DMS 273 treated with DMSO at 0.1 percent for 48 hours (cell line): ENCODE measurements at places on chromosomes 5 and 9.

DNA sequence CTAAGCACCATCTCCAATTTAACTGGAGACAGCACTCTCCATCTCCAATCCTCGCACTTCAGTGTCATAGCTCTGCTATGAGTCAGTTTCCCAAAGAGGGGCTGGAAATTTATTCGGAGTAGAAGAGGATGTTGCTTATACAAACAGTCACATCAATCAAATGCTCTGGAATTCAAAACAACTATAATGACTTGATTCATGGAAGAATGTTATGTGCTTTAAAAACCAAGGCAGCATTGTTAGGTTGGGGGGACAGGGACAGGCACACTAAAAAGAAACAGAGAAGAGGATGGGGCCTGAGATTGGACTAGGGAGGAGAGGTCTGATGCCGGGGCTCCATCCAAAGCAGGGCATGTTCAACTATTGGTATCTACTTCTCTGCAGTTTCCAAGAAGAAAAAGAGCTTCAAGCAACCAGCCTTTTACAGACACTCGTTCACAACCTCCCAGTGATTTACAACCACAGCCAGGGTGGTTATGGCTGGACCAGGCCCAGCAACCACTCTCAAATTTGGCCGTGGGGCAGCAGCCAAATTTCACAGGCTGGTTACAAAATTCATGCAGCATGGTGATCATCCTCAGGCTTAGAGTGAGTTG, 117.5 kb upstream of the ZNF366 start:
- DNase-seq: no peak

GRCh38 chr5:4674166-4674565, 466.0 kb upstream of the ADAMTS16 start:
- DNase-seq: no peak

DNA sequence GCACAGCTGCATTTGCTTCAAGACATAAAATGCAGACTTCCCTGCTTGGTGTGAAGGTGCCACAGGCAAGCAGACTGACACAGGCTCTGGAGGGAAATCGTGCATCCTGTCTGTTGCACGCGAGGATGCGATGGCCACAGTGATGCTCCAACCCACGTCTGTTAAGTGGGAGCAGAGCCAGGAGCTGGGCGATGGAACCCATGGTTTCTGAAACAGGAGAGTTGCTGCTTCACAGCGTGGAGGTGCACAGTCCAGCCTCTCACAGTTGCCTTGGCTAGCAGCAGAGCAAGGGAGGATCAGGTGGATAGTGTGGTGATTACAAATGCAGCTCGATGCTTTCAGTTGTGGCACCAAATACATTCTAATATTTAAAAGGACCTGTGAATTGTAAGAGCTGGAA, 108.8 kb downstream of the TENT4A start:
- no peak for DNase-seq

GRCh38 chr5:175813943-175814630, 57.3 kb upstream of the CPLX2 start:
- no peak for DNase-seq

- DNase-seq: no peak
Observed at GRCh38 chr5:98927242-98927988, 1.4 kb downstream of the CHD1 start.

GRCh38 chr5:34039398-34040157, 3.4 kb downstream of the C1QTNF3 start:
- DNase-seq: no peak

- no peak for DNase-seq
Observed at GRCh38 chr5:19886123-19886917, 101.7 kb downstream of the CDH18 start.

DNA sequence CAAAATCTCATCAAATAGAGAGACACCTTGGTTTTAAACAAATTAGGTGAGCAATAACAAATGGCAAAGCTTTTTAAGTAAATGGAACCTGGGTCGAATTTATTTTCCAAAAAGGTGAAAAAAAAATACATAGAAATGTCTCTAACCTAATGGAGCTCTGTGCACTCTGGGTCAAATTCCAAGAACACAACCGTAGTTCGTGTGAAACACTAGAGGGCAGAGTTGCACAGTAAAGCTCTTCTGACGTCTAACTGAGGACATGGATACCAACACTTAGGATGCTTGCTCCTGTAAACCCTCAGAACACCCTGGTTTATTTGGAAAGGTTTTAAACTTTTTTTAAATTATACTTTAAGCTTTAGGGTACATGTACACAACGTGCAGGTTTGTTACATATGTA, 18.9 kb downstream of the MARCHF11 start:
- peak; percentile 8 for DNase-seq

GRCh38 chr5:78569441-78569840, 79.1 kb downstream of the LHFPL2 start:
- DNase-seq: peak; percentile 42

- no peak for DNase-seq
Observed at GRCh38 chr5:40486437-40487275, 193.1 kb upstream of the PTGER4 start.

DNA sequence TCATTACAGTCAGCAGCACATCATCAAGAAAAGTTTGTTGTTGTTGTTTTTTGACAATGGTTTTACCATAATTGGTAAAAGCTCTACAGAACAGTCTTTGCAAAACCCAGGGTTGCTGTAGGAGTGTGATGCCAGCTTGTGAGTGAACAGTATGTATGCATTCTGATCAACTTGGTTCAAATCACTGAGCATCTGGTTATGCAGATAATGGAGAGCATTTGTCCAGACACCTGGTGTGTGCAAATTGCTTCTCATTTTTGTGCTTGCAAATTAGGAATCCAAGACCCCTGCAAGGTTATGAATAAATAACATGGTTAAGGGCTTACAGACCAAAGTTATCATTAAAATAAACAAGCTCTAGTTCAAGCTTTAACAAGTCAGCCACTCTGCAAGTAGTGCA, 448.7 kb upstream of the ACTBL2 start:
- DNase-seq: peak; percentile 23

DNA sequence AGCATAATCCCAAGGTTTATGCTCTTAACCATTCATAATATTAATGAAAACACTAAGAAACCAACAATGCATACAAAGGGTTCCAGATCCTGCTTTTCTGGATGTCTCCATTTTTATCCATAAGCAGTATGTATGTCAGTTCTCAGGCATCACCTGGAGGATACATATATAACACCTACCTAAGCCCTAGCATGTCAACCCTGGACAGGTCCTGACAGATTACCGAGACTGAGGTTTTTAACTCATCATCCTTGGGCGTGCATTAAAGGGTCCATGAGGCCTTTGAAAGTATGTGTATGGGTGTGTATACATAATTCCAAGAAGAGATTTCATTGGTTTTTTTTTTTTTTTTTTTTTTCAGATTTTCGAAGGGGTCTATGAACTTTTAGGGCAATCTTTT, 70.6 kb downstream of the SH3TC2 start:
- no peak for DNase-seq

DNA sequence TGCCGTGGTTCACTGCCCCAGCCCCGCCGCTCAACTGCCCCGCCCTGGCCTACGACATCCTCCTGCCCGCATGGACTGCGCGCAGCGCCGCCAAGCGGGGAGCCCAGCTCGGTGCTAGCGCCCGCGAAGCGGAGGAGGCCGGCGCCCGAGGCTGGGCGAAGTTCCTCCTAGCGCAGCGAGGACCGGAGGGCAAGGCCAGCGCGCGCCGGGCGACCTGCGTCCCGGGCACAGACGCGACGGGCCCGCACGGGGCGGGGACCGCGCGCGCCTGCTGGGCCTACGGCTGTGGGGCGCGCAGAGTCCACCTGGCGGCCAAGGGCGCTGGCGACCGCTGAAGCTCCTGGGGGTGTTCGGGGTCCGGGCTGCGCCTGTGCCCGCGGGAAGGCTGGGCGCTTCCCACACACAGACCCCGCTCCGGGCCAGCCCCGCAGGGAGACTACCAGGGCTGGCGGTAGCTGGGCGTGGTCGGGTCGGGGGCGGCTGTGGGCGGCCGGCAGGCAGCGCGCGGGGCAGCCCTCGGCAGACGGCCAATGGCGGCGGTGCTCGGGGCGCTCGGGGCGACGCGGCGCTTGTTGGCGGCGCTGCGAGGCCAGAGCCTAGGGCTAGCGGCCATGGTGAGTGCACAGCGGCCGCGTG, at the start of gene PCBD2:
PCBD2 (plus strand) TSS at position 522 of the 636 bp plus-strand sequence; CDS start at position 531, 9 bp downstream.
- peak; percentile 81 for DNase-seq

- DNase-seq: no peak
Observed at GRCh38 chr9:27206041-27206440, 90.9 kb downstream of the EQTN start.

GRCh38 chr5:59126708-59127573, 544.1 kb downstream of the RAB3C start:
- DNase-seq: no peak

DNA sequence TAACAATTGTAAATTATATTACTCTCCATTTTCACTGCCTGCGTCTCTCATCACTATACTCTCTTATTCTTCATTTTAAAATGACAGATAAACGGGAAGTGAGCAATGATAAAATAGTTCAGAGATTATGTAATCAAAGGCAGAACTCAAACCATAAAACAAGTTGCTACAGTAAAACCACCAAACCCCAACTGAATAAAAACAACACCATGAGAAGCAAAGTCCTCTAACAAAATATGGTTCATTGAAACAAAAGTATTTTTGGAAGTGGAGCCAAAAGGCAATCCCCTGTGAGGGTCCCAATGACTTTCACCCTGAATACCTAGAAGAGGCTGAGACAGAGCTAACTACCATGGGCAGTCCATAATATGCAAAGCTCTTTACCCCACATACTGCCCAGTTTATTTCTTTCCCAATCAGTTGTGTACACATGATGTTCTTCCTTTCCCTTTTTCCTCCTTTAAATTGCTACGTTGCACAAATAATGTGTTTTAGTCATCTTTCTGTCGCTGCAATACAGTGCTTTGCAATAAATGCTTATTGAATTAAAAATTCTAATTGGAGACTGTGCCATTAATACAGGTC, 64.0 kb upstream of the PTGER4 start:
- DNase-seq: no peak
